Pulmonary artery endothelial cell (primary cell): ENCODE measurements at places on chromosomes 12 and 14. TPM values are rescaled to one million over a fixed set of nuclear protein-coding genes. Genes with fewer than 3 reads are reported as not detected.

Gene ANO2
- 9.4 and 12.7 TPM in 2 replicates for total RNA-seq

Gene TAMALIN
- 42.7 and 42.8 TPM in 2 replicates for total RNA-seq

Gene CHGA
- not detected in 2 replicates for total RNA-seq

GRCh38 chr12:116106870-116107269, 170.6 kb downstream of the MED13L start:
- DNase-seq: no peak

Gene PDZRN4
- total RNA-seq: not detected in 2 replicates

GRCh38 chr14:44898551-44898950, 63.2 kb downstream of the KLHL28 start:
- no peak for DNase-seq

- DNase-seq: no peak
Observed at GRCh38 chr12:92300777-92301176, 155.1 kb upstream of the BTG1 start.

Gene HSPA2
- total RNA-seq: 3.9 and 5.5 TPM in 2 replicates

DNA sequence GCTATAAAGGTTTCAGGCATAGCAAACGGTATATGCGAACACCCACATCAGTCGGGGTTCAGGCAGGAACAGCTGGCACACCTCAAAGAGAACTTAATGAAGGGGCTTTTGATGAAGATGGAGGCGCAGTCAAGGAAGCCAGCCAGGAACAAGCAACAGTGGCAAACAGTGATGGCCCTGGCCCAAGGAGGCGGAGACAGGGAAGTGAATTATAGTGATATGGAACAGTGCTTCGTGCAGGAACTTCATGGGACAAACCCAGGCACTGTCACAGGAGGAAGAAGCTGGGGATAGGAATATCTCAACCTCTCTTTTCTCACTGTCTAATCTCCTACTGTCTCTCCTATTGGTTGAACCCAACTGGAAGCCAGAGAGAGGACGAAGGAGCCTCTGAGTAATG, 328.3 kb downstream of the AACS start:
- DNase-seq: no peak

DNA sequence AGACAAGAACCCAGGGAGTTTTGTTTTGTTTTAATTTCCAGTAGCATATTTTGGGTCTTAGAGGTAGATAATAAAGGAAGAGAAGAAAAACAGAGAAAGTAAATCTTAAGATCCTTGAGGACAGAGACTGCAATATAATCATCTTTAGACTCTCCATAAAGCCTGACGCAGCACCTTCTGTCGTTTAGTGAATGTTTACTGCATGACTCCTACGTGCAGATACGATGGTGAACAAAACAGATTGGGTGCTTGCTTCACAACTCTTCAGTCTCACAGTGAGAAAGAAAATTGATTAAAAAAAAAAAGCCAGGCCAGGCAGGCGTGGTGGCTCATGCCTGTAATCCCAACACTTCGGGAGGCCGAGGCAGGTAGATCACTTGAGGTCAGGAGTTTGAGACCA, 86.9 kb downstream of the STON2 start:
- DNase-seq: no peak

Gene CPNE8
- 8.4 and 14.4 TPM in 2 replicates for total RNA-seq

DNA sequence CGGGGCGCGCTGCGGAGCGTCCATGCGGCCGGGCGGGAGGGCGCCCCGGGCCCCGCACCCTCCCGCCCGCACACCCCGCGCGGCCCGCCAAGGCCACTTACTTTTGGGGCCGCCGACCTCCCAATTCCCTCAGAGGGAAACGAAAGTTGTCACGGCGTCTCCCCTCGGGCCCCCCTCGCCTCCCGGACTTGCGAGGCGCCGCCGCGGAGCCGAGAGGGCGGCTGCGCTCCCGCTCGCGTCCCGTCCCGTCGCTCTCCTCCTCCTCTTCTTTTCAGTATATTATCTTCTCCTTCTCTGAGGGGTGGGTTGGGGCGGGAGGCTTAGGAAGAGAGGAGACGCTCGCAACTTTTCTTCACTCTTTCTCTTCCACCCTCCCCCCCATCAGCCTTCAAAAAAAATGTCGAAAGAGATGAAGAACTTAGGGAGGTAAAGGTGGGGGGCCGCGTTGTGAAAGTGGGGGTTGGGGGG, 613 bp downstream of the DUSP16 start:
- DNase-seq: no peak

Gene GSC
- total RNA-seq: not detected in 2 replicates

Gene BDKRB1
- not detected in 2 replicates for total RNA-seq

Gene RARG
- total RNA-seq: 4.2 and 7.4 TPM in 2 replicates

DNA sequence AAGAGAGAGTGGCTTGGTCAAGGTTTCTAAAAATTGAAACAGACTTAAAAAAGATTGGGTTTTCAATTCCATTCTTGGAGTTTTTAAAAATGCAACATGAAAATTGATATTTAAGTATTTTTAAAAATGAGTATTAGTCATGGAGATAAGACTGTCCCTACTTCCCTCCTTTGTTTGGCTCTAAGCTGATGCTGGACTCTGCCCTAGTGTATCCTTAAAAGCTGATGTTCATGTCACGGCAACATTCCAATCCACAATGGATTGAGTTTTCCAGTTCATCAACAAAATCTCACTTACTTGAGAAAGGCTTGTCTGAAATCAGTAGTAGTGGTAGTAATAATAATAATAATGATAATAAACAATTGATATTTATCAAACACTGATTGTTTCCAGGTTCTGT, 119.0 kb upstream of the SLC38A2 start:
- DNase-seq: peak; percentile 89

DNA sequence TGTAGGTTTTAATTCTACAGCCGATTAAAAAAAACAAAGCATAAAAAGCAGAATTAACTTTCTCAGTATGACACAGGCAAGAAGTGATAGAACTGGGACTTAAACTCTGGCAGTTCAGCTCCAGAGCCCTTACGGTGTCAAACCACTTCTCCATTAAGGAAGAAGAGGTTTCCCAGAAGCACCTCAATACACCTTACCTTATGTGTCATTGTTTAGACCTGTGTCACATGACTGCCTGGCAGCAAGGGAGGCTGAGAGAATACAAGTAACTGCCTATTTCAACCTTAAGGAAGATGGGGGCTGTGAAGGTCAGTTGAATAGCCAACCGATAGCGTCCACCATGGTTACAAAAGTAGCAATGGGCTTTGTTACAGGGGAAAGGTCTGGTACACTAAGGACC, 54.6 kb upstream of the ARHGAP5 start:
- no peak for DNase-seq

Gene ZC2HC1C
- 0.99 and 1.3 TPM in 2 replicates for total RNA-seq

Gene CLEC2A
- not detected in 2 replicates for total RNA-seq

Gene TMEM119
- total RNA-seq: not detected in 2 replicates

DNA sequence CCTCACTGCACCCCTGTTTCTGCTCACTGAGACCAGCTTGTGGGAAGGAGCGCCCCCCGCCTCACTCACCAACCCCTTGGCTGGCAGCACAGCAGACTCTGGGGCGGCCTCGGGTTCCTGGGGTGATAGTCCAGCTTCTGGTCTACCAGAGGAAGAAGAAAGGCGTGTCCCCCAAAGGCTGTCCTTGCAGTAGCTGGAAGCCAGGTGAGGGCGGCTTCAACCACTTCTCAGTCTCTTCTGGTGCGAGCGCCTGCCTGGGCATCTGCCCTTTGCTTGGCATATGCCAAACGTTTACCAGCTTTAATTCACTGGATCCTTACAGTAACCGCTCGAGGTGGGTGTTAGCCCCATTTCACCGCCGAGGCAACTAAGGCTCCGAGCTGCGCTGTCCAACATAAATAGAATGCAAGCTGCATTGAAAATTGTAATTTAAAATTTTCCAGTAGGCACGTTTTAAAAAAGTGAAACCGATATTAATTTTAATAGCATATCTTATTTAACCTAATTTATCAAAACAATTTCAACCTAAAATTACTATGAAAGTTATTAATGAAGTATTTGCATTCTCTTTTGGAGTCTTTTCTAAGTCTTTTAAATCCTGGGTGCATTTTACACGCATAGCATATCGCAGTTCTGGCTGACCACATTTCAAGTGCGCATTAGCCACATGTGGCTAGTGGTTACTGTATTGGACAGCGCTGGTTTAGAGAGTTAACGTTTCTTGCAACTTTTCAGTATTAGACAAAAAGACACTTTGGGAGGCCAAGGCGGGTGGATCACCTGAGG, 872 bp downstream of the FAM177A1 start:
- no peak for DNase-seq

- no peak for DNase-seq
Observed at GRCh38 chr14:24847568-24848095, 202.3 kb downstream of the STXBP6 start.
